NCI-H510A treated with DMSO at 0.1 percent for 48 hours (cell line): ENCODE measurements at places on chromosomes 2 and 18.
A peak's percentile ranks its signal among the peaks of the same experiment; 100 is the strongest.

DNA sequence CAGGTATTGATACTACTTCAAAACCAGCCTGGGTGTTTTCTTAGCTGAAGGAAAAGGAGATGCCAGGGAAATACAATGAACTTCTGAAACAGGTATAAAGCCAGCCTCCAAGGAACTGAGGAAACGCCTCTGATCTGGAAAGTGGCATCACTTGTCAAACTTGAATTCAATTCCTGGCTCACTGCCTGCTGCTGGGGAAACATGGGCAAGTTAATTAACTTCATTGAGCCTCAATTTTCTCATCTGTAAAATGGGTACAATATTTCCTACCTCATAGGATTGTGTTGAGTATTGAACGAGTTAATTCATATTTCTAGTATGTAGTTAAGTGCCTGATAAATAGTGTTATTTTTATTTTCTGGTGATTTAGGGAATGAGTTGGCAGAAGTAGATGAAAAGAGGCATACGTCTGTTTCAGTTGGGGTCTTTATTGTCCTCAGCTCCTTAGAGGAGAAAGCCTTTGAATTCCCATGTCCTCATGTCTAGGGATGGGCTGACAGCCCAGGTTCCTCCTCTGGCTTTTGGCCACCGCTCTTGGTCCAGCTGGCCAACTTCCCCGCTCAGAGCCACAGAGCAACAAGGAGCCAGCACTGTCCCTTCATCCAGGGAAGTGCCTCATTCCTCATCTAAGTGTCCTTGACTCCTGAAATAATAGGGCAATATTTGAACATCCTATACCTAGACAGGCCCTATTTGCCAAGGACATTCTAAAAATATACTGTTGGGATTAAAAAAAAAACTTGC is 210.5 kb upstream of the GATA6 start:
- DNase-seq, result no peak

DNA sequence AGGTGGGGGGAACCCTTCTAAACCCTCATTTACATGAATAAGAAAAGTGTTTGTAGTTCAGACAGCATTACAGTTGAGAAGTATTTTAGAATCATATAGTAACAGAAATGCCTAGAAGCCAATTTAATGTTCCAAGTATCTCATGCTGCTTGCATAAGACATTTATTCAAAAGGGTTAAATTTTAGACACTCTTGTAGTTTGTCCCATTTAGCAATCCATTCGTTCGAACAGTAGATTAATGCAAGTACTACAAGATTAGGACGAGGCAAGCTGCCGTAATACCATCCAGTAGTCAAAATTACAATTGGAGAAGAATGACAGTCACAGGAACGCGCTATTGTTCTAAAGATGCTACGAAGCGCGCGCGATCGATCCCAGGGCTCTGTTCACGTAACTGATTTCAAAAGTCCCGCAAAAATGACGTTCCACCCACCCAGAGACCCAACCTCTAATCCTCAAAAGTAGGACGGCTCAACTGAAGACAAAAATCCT is 1.2 kb downstream of the TMEM237 start:
- DNase-seq, result peak; percentile 68

GRCh38 chr2:228426502-228427216 is 245.2 kb upstream of the SPHKAP start:
- peak; percentile 59 for DNase-seq

GRCh38 chr2:122180972-122181371 is 425.5 kb downstream of the TSN start:
- DNase-seq, result no peak
